GM12864 (cell line): ENCODE measurements at places on chromosomes 11 and 22.

DNA sequence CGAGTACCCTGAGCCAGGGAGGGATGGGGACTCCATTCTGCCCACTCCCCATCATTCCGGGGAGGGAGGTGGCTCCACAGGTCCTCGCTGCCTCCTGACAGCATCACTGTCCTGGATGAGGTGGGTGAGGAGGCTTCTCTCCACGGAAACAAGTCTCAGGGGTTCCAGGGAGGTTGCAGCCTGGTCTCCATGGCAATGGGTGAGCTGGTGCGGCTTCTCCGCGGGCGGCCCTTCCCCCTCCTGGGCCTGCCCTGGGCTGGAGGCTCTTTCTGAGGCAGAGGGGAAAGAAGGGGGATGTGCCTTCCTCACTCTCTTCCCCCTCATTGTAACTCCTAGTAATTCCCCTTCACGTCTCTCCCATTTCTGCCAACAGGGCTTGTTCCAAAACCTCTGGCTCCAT lies 37.1 kb upstream of the PARVG start:
- DNase-seq: no peak

GRCh38 chr11:72840780-72841179 lies 26.6 kb downstream of the ATG16L2 start:
- DNase-seq: no peak

DNA sequence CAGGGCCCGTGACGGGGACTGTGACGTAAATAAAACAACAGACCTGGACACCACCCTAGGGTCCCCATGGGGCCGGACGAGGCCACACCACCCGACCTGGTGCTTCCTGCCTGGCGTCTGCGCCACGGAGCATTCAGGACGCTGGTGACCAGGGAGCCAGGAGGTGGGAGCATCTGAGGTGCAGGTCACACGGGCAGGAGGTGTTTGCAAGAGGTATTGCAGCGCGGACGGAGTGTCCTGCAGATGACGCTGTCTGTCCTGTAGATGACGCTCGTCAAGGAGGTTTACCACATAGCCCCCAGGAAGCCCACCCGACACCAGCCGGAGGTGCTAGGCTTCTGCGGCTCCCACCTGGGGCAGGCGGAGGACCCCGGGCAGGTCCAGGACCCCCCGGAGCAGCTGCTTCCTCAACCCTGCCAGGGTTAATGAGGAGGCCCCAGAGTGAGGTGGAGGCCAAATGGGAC lies 986 bp upstream of the MUC5B start:
- no peak for DNase-seq

DNA sequence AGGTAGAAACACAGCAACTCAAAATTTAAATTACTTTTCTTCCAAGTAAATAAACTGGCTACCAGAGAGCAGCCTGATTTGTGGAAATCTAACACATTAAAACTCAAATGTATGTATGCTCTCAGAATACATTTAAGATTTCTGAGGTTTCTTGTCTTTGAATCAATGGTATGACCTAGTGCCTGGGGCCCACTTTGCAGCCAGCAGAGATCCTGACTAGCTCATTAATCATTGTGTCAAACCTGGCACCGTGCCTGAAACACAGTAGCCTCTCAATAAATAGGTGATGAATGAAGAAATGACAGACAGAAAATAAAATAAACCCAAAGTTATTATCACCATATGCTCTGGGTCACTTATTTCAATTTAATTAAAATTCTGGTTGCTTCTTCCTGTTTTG lies 176.2 kb upstream of the FAT3 start:
- no peak for DNase-seq

- no peak for DNase-seq
Observed at GRCh38 chr11:86058360-86058759, 10.5 kb downstream of the PICALM start.

- DNase-seq: no peak
Observed at GRCh38 chr22:39622881-39623367, 52.4 kb downstream of the CACNA1I start.

GRCh38 chr11:8596504-8597046 lies 2.5 kb upstream of the STK33 start:
- DNase-seq: no peak

DNA sequence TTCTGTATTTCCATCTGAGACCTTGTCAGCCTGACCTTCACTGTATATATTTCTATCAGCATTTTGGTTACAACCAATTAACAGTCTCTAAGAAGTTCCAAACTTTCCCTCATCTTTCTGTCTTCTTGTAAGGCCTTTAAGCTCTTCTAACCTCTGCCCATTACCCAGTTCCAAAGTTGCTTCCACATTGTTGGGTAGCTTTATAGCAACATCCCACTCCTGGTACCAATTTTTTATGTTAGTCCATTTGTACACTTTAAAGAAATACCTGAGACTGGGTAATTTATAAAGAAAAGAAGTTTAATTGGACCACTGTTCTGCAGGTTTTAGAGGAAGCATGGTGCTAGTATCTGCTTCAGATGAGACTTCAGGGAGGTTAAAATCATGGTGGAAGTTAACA lies 1979.7 kb upstream of the RAG2 start:
- DNase-seq: no peak
